ENCODE measurements at places on chromosomes 4 and X. TPM values are rescaled to one million over a fixed set of nuclear protein-coding genes. Genes with fewer than 3 reads are reported as not detected.

Gene MAGEB17
- 0.19 TPM for total RNA-seq

Gene RTL3
- not detected for total RNA-seq

Gene PNMA6A
- total RNA-seq = 7.0 TPM

Gene IL15
- total RNA-seq = 0.98 TPM

Gene TMPRSS11A
- total RNA-seq = not detected

Gene PDCL2
- total RNA-seq = not detected

Gene GPR143
- total RNA-seq = 7.1 TPM

Gene USP17L12
- not detected for total RNA-seq

DNA sequence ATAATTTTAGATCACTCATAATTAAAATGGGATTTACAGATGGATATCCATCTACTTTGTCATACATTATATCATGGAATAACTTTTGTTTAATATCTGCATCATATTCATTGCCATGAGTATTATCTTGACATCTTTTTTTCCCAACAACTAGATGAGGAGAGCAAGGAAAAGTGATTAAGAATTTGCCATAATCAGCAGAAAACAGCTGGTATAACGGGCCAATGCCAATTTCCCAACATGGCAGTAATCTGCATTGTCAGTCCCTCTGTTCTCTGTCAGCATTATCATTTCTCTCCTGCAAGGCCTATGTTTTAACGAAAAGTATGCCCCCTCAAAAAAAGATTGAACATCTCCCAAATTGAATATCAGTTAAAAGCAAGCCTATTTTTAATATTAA is 314.0 kb downstream of the FRMPD4 start:
- H3K4me1 ChIP-seq = no peaks in the 10 kb centered on the region
- no peak overlapping the region for H3K4me3 ChIP-seq
- H3K27ac ChIP-seq = no peak overlapping the region
- H3K36me3 ChIP-seq = no peaks in the 10 kb centered on the region

DNA sequence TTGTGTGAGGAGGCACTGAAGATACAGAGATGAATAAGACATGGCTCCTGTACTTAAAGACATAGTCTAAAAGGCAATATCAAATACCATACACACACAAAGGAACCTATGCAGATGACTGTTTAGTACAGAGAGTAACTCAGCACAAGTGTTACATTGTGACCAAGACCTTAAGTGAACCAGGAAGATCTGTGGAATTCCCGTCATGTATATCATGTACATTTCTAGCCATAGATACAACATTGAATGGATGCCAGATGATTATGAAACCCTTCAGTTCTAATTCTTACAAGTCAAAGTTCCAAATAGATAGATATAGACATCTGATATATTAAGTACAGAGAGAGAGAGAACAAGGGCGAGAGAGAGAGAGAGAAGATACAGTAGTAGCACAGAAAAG is 73.2 kb downstream of the PAK3 start:
- no peaks in the 10 kb centered on the region for H3K4me1 ChIP-seq
- H3K27me3 ChIP-seq = no peaks in the 10 kb centered on the region
- DNase-seq = no peak
- H3K27ac ChIP-seq = no peak overlapping the region
- no peak overlapping the region for H3K4me3 ChIP-seq
- no peaks in the 10 kb centered on the region for H3K36me3 ChIP-seq

DNA sequence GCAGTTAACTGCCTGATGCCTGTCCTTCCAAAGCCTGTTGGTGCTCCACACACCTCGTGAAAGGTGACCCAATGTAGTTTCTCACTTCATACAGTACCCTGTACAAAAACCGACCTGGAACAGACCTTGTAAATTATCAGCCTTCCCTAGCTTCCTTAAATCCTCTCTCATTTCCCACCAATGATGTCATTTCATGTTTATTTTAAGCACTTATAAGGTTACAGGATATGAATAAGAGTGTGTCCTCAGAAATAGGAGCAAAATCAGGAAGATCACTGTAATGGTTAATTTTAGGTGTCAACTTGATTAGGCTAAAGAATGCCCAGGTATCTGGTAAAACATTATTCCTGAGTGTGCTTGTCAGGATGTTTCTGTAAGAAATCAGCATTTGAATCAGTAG is 44.7 kb downstream of the TMEM150C start:
- H3K4me3 ChIP-seq = no peak overlapping the region
- no peak overlapping the region for H3K27ac ChIP-seq
- no peak for DNase-seq
- H3K4me1 ChIP-seq = peaks cover 10% of the 10 kb centered on the region
- H3K27me3 ChIP-seq = no peaks in the 10 kb centered on the region

GRCh38 chr4:54473077-54473545 is 184.6 kb upstream of the KIT start:
- DNase-seq = no peak
- no peaks in the 10 kb centered on the region for H3K36me3 ChIP-seq
- H3K27ac ChIP-seq = peak overlapping the region; percentile 91

Data from progenitor cell of endocrine pancreas (in vitro differentiated cells).